GM12891 (cell line): ENCODE measurements at places on chromosomes 5 and 9.

DNA sequence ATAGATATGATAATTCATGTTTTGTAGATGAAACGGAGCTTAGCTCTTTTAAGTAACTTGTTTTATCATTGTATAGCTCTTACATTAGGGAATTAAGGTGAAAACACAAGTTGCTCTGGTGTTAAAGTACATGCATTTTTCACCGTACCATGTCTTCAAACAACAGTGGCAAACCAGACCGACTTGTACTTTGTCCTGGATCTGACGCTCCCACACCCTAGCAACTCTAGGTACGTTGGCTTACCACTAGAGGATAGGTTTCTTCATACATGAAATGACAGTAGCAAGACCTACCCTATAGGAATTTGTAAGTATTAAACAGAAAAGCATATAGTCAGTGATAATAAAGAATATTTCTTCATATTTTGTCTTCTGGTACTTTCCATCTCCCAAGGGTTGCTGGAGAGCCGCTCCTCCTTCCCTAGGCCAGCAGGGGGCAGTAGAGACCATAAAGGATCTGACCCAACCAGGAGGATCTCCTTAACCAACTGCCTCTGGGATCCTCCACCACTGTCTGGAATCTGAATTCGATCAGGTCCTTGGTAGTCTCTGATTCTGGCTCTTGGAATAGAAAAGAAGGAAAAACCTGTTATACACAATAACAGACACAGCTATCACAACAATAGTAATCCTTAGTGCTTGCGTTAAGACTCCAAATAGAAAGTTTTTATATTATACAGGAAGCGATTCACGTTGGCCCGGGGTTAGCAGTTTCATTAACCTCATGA lies 136.7 kb downstream of the CAVIN4 start:
- peak; percentile 28 for DNase-seq

DNA sequence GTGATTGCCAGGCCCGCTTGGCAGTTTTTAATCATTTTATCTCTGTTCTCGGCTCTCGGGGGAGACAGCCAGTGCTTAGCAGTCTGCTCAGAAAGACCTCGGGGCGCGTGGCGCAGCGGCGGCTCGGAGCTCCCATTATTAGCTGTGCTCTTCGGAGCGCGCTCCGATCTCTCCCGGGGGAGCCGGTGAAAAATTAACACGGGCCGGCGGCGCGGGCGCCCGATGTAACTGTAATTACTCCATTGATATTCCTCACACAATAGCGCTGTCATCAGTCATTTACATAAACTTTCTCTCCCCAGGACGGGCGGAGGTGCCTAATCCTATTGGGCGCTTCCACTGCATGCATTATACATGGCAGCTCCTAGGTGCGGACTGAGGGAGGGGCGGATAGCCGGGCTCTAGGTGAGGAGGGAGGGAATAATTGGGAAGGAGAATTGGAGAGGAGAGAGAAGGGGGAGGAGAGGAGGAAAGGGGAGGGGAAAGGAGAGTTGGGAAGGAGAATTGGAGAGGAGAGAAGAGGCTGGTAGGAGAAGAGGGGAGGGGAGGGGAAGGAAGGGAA lies 24.9 kb downstream of the LMX1B start:
- no peak for DNase-seq

GRCh38 chr9:121598965-121599871 lies 52.2 kb upstream of the DAB2IP start:
- DNase-seq: peak; percentile 47

DNA sequence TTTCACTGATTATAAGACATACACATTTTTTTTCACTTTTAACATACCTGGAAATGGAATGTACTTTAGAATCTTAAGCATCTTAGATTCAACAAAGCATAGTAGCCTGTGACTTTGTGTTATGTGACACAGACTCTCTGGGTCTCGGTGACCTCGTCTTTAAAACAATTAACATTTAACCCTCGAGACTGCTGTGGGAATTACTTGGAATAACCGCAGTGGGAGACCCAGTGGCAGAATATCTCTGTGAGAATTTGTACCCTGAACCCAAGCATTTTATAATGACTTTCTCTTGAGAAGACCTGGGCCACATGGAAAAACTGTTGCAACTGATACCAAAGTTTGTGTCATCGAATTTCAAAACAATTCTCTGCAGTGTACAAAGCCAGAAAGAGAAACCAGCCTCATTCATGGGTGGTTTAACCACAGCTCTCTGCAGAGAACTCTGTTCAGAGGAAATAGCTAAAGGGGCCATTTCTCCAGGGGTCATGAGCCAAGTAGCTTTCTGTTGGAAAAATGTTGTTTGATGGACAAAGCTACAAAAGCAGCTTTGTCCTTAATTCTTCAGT lies 10.0 kb upstream of the RETREG1 start:
- no peak for DNase-seq

DNA sequence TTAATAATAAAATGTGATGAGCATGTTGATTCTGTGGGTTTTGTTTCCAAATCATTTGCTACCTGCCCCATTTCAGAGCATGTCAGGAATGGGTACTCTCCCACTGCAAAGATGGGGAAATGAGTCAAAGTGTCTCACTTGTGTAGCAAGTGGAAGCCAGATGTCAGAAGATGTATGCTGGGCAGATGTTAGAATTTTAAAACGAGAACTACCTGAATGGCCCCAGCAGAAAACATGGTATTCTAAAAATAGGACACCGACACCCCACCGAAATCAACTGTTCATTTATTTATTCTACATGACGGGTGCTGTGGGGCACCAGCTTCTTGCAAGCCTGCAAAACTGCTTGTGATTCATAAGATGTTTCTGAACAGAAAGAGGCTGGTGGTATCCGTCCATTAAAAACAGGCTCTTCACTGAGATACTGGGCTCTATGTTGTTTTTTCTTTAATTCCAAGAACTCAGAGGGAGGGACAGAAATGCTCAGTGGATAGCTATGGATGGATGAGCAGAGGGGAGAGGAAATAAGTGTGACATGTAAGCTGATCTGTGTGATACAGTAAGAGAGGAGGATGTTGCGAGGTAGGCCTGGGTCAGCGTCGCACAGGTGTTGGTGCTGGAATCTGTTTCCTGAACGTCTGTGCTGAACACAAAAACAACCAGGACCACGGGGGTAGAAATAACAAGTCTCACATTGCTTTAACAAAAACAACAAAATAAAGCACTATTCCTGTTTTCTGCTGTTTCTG lies 157.2 kb downstream of the EFNA5 start:
- DNase-seq: no peak

DNA sequence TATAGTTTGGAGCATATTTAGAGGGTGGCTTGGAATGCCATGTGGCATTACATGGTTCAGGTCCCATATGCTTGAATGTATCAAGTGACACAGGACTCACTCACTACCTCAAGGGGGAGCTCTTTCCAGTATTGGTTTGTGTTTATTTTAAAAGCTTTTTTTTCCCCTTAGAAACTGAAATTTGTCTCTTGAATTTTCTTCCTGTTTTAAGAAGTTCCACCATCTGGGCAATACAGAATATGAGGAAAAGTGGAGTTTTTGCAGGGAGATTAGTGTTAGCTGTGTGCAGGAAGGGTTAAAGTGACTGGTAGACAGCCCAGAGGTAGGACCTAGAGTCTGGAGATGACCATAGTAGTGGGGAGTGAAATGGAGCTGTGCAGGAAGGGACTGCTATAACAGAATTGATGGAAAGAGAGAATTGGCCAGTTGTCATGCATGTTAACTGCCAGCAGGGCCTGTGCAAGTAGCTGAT lies 36.6 kb downstream of the CTNNA1 start:
- DNase-seq: peak; percentile 30

- DNase-seq: no peak
These were observed 173.3 kb downstream of the DENND1A start for GRCh38 chr9:123756484-123757106.
